ENCODE measurements at places on chromosomes 2 and 18. TPM values are rescaled to one million over a fixed set of nuclear protein-coding genes. Genes with fewer than 3 reads are reported as not detected.

MEIS1 gene
- 23.1 TPM for total RNA-seq

CRYGC gene
- not detected for total RNA-seq

MCFD2 gene
- total RNA-seq = 44.0 TPM

CAVIN2 gene
- 12.7 TPM for total RNA-seq

TACR1 gene
- total RNA-seq = 0.37 TPM

CFC1 gene
- not detected for total RNA-seq

AKAIN1 gene
- not detected for total RNA-seq

ZNF396 gene
- 3.6 TPM for total RNA-seq

KCNIP3 gene
- total RNA-seq = 2.3 TPM

GALNT3 gene
- 117 TPM for total RNA-seq

COL4A4 gene
- 0.93 TPM for total RNA-seq

SLC23A3 gene
- 13.8 TPM for total RNA-seq

GRHL1 gene
- total RNA-seq = 1.6 TPM

LAMA3 gene
- 31.9 TPM for total RNA-seq

ATP6V1C2 gene
- 1.4 TPM for total RNA-seq

SIX3 gene
- not detected for total RNA-seq

CHRND gene
- total RNA-seq = not detected

EMILIN1 gene
- total RNA-seq = 20.2 TPM

All from colonic mucosa (tissue), 4 donors.